Activated CD8-positive, alpha-beta memory T cell treated with anti-CD3 and anti-CD28 coated beads, Interleukin-2, amount 50 U/mL, for 48 hours (primary cell): ENCODE measurements at places on chromosomes 7 and 10.

- no peak for DNase-seq
These were observed 58.4 kb downstream of the NEURL1 start for GRCh38 chr10:103551619-103552602.

GRCh38 chr7:105112440-105113418 lies 98.7 kb downstream of the KMT2E start:
- no peak for DNase-seq

DNA sequence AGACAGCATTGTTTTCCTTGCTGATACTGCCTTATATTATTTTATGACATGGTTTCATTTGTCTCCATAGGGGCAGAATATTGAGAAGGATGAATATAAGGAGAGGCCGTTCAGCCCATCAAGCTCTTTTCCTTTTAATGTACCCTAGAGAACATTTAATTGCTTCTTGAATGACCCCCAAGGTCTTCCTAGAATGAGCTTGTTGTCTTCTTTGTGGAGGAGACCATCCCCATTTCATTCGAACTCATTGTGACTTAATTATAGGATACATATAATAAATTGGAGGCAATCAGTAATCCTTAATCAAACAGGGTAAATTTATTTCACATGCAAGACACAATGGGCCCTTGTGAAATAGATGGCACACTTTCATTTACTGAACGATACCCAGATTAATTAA lies 231.3 kb downstream of the MDFIC start:
- no peak for DNase-seq

GRCh38 chr10:60525716-60526585 lies 136.3 kb upstream of the ANK3 start:
- DNase-seq, result no peak

DNA sequence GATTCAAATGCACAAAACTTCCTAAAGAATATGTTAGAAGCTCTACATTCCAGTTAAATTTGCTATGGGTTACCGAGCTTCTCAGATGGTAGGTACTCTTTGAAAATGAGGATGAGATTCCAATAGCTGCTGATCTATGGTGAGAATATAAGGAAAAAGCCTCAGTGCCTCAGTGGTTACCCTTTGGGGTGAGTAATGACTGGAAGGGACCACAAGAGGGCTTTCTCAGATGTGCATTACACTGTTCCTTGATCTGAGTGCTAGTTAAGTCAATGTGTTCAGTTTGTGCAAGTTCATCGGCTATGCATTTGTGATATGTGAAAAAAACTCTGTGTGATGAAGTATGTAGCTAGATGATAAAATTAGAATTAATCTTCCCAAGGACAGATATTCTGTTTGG lies 3.5 kb downstream of the NRCAM start:
- no peak for DNase-seq

DNA sequence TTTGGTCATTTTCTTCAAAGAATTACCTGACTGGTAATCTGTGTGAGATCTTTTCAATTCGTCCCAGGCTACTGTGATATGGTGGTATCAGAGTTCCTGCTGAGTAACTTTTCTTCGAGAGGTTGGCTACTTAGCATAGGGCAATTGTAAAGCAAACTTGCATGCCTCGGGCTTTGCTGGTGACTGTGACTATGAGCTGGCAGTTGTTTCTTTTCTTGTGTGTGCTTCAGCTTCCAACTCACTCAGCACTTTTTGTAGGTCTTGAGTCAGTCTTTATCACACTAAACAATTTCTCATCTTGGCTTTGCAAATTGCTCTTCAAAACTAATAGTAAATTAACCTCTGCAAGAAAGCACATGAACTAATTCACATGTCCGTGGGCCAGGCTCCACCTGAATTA lies 44.3 kb downstream of the PRR15 start:
- DNase-seq, result no peak

- no peak for DNase-seq
These were observed 861 bp upstream of the LIMK1 start for GRCh38 chr7:74082770-74083116.

- DNase-seq, result no peak
These were observed 277.8 kb downstream of the FRMD4A start for GRCh38 chr10:14052931-14053330.

GRCh38 chr10:92492748-92493240 lies 81.1 kb downstream of the IDE start:
- DNase-seq, result no peak

DNA sequence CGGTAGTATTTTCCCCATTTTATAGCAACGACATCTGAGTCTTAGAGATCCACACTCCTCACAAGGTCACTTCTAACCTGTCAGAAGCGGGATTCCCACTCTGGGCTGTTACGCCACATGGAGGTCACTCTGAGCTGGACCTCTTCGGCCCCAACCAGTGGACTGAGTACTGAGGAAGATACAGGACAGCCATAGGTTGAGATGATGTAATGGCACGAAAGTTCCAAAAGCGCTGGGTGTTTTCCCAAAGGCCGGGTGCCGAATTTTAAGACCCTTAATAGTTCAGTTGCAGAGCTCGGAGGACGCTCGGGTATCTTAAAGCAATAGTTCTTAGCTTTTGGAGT lies 699 bp downstream of the GHITM start:
- DNase-seq, result peak; percentile 57

DNA sequence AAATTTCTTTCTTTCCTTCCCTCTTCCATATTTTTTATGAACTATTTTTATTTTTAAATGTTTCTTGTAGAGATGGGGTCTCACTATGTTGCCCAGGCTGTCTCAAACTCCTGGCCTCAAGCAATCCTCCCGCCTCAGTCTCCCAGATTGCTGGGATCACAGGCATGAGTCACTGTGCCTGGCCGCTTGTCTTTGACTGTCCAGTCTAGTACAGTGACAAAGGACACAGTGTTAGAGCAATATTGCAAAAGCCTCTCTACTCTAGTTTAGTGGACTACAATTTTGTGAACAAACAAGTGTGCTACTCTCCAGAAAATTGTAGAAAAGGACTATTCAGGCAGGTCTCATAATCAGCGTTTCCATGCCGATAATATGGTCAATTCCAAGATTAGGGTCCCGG lies 11.0 kb downstream of the CPA4 start:
- no peak for DNase-seq

GRCh38 chr7:98771941-98772603 lies 97.7 kb downstream of the TMEM130 start:
- DNase-seq, result no peak

DNA sequence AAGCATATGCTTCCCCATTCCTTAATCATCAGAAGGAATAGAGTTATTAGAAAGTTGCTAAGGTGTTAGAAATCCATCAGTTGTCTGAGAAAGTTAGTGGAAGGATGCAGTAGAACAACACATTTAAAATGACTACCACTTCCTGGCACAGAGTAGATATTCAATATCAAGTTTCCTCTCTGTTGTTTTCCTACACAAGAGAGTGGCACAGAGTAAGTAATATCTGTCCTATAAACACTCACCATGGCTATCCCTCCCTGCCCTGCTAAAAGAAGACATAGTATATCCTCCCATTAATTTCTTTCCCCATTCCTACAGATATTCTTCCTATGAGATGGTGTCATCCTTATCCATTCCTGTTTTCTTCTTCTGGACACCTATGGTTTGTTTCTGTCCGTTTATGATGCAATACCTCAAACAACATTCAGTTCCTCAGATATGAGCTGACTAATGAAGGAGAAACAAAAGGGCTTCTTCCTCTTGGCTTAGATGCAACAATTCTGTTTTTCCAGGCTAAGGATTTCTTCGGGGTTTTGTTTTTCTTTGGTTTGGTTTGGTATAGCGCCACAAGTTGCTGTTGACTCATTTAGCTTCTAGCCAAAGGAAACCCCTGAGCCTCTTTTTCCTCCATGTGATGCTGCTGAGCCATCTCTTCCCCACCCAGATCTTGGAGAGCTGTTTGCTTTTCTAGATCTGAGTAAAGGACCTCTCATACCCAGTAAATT lies 32.9 kb upstream of the BPGM start:
- no peak for DNase-seq

- DNase-seq, result no peak
These were observed 90.4 kb upstream of the BMPER start for GRCh38 chr7:33814936-33815335.

GRCh38 chr10:133324198-133324792 lies 12.4 kb downstream of the CALY start:
- DNase-seq, result peak; percentile 77

GRCh38 chr10:90887555-90887954 lies 15.8 kb downstream of the RPP30 start:
- DNase-seq, result no peak

- no peak for DNase-seq
These were observed 17.0 kb upstream of the ECHDC3 start for GRCh38 chr10:11724938-11725776.

GRCh38 chr10:74640134-74640921 lies 186.1 kb upstream of the KAT6B start:
- no peak for DNase-seq

- DNase-seq, result no peak
These were observed 73.7 kb downstream of the ITIH5 start for GRCh38 chr10:7593063-7593462.

DNA sequence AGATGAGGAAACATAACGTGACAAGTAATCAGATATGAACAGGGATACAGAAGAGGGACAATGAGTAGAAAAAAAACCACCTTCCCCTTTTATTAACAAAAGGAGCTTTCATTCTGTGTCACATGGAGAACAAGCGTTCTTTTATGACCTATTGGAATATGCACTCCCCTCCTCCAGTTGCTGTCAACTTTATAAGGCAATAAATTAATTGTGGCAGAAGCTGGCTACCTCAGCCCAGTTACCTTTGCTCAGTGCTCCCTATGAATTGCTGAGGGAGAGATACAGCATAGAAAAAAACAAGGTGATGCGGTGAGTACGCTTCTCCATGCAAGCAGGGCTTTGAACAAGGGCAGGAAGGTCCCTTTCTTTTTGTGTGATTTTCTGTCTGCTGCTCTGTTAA lies at the start of gene MGAM2:
Gene MGAM2, plus strand, starts transcription at position 220 of the 400 bp plus-strand sequence. CDS start 5,156 bp downstream, outside the sequence.
- no peak for DNase-seq

DNA sequence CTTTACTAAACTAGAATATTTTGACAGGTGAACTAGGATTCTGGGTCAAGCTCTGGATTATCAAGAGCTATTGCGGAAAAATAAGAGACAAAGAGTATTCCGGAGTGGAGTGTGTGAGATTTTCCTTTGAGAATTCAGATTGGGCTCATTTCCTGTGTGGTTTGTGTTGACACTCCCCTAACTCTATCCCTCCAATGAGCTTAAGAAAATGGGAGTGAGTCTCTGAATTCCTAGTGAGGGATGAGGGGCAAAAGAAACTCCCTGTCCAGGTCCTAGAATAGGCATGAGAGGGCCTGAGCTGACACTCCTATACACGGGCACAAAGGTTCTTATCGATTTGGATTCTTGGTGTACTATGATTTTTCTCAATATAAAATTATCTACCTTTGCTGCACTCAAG lies 10.2 kb downstream of the KLF14 start:
- no peak for DNase-seq

- DNase-seq, result no peak
These were observed 39.6 kb upstream of the EN2 start for GRCh38 chr7:155418304-155418703.

DNA sequence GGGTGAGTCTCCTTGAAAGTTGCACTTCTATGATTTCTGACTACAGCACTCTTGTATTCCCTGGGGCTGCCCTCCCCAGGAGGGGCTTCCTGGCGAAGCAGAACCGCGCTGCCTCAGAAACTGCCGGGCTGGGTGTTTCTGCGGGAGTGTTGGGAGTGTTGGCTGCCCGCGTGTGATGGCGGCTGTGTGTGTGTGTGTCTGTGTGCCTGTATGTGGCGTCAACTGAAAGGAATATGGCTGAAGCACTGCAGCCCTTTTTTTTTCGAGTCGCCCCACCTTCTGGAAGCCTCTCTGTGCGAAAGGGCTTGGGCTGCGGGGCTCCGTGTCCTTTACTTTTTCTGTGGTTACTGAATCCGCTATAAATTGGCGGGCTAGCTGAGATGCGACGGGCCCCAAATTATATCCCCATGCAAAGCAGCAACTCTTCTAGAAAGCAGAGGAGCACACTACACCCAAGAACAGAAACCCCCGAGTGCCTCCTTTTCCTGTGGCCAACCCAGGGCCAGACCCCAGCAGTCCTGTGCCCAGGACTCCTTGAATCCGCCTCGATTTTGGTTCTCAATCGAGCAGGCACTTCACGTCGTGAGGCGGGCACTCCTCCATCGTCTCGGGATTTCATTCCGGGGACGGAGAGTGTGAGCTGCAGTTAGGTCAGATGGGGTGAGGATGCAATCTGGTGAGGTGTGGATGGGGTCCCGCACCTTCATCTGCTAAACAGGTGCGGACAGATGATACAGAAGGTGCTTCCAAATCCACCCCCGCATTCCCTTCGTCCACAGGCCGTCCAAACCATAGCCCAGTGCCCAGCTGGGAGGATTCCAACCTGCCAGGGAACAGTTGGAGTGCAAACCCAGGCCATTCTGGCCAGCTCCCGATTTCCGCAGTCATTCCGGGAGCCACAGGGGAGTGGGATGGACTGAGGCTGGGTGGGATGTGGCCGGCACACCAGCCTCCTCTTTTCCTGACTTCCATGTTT lies 22.5 kb upstream of the ZNF273 start:
- DNase-seq, result peak; percentile 34

DNA sequence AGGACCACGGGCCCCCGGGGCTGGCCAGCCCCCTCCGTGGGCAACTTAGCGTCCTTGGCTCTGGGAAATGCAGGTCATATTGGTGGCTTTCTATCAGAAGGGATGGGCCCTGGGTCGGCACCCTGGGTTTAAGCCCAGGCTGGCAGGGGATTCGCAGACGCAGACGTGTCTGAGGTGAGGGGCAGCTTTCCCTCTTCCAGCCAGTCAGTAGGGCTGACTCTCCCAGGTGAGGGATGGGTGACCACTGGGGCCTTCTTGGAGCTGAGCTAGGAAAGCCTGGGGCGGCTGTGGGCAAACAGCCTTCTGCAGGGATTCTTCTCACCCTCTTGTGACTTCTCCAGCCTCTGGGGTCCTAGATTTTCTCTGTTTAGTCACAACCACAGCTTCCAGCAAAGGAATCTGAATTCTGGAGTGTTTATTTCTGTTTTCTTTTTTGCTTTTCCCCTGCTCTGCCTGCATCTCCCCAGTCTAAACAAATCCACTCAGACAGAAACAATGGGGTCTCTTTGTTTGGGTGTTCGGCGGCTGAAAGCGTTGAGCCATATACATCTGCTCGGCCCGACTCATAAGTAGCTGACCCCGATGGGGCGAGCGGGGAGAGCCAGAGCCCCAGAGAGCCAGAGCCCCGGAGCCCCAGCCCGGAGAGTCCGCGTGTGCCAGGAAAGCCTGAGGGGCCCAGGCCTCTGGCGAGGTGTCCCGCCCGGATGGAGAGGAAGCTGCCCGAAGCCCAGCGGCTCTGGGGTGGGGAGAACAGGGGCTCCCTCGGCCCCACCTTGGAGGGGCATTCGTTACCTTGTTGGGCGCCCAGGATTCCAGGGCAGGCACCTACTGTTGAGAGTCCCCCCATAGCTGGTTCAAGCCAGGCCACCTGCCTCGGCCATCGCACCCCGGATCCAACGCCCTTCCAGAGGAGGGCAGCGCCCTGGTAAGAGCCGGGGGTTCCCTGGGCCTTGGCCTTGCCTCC lies 2.0 kb downstream of the MNX1 start:
- peak; percentile 51 for DNase-seq
